ENCODE measurements at places on chromosomes 6 and 20. TPM values are rescaled to one million over a fixed set of nuclear protein-coding genes. Genes with fewer than 3 reads are reported as not detected.

NRSN1 gene
- total RNA-seq, result not detected

DNA sequence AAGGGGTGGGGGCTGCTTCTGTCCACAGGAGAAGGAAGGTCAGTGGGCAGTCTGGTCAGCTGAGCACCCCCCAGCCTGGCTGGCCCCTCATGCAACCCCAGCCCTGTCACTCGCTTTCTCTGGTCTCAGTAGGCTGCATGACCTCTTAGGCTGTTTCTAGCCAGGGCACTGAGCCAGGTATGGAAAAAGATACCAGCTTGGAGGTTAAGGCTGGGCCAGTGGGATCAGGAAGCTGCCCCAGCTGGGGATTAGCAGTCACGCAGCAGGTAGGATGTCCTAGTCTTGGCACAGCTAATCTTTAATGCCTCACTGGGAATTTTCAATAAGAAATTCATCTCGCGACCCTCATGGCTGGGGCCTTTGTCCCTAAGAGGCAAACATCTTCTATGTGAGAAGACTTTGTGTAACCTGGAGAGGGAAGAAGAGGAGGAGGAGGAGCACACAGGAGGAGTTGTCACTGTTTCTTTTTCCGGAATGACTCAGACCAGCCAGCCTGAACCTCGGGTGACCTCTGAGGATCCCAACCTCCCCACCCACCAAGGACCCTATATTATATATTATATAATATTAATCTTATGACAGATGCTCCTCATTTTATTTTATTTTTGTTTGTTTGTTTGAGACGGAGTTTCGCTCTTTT is 2.4 kb upstream of the BPIFA2 start:
- H3K27ac ChIP-seq, result no peak overlapping the region
- no peak for DNase-seq
- no peak overlapping the region for H3K4me3 ChIP-seq
- no peaks in the 10 kb centered on the region for H3K4me1 ChIP-seq
- no peaks in the 10 kb centered on the region for H3K36me3 ChIP-seq

DNA sequence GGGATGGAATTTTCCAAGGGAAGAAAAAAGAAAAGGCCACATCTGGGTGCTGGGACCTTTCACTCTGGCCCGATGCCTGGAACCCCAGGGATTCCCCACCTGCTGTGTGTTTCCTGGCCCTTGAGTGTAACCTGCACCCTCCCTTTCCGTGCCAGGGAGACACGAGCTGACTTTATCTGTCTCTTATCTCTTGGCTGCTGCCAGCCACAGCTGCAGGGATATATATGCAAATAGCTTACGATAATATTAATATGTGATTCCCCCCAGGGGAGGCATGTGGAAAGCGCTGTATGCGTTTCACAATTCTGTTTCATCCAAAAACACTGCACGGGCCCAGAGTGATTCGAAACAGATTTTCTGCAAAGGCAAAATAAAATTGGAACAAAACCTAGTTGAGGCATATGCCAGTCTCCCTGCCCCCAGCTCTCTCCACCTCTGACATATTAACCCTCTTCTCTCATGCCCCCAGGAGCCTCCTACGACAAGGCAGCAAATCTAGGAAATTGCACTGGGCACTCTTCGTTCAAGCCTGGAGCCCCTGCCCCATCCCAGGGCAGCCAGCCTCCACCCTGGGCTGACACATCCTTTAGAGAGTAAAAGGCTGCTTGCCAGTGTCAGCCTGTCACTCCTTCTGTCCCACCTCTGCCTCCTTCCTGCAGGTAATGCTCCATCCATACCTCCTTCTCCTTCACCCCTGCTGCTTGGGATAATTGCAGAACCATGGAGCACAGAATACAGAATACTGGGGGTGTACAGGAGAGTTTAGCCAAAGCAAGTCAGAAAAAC is 1.3 kb downstream of the RIPOR3 start:
- peak overlapping the region; percentile 76 for H3K27ac ChIP-seq
- DNase-seq, result no peak
- H3K27me3 ChIP-seq, result peaks cover 15% of the 10 kb centered on the region
- H3K36me3 ChIP-seq, result no peaks in the 10 kb centered on the region
- peak overlapping the region; percentile 59 for H3K4me3 ChIP-seq
- H3K4me1 ChIP-seq, result peaks cover 20% of the 10 kb centered on the region

DNA sequence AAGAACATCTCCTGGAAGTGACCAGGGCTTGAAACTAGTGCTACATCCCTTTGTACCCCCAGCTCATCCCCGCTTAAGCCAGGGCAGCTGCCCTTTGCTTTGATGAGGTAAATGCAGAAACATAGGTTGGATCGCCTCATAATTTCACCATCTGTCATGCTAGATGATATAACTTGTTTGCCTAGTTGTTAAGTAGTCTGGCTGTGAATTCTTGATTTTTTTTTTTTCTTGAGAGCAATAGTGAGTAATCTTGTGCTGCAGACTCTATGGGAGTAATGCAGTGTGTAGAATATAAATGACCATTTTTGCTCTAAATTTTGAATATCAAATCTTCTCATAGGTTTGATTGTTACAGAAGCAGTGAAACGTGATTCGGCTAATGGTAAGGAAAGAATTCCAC is 4.1 kb downstream of the TRDN start:
- no peak for DNase-seq
- H3K36me3 ChIP-seq, result no peaks in the 10 kb centered on the region
- H3K27ac ChIP-seq, result no peak overlapping the region
- H3K27me3 ChIP-seq, result no peaks in the 10 kb centered on the region
- H3K4me3 ChIP-seq, result no peak overlapping the region

DNA sequence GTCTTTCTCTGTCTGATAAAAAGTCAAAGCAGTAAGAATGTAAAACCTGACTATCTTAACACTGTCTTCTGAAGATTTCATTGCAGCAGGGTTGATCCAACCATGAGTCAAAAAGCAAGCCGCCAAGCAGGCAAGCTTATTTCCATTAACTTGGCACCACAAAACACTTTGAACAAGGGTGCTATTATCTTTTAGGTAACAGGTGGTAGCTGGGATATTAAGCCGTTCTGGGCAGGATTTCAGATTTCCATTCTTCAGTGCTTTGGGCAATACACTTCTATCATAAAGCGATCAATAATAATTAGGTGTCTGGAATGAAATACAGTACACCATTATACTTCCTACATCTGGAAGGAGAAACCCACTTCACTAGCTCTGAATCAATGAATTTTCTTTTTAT is 181.9 kb downstream of the TBC1D7 start:
- no peaks in the 10 kb centered on the region for H3K27me3 ChIP-seq
- no peak overlapping the region for H3K4me3 ChIP-seq
- H3K27ac ChIP-seq, result no peak overlapping the region
- H3K4me1 ChIP-seq, result peaks cover 9% of the 10 kb centered on the region
- no peak for DNase-seq

DNA sequence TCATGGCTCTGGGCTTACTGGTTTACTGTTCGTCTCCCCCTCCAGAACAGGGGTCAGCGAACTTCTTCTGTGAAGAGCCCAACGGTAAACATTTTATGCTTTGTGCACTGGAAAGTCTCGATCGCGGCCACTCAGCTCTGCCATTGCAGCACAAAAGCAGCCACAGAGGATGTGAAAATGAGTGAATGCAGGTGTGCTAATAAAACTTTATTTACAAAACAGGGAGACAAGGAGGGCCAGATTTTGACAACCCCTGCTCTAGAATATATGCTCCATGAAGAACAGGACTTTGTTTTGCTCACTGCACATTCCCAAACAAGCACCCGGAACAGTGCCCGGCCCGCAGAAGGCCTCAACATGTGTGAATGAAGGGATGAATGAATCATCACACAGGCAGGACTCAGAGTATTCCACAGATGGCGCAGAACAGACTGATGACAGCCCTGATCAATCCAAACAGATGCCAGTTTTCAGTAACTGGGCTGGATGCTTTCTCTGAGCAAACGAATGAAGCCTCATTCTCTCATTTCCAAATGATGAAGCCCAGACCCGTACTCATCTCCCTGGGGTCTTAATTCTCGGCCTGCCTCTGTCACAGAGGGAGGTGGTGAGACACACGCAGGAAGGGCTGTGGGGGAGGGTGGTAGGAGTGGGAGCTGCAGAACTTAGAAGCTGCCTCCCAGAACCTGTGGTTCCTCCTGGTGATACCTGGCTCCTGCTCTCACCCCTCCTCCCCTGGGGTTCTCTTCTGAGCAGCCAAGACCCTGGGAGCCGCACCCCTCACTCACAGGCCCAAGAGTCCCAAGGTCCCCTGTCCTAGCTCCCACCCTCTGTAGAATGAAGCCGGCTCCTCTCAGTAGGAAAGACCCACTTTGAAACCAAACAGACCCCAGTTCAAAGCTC is 196.4 kb downstream of the PREX1 start:
- H3K27me3 ChIP-seq, result no peaks in the 10 kb centered on the region
- H3K36me3 ChIP-seq, result peaks cover 48% of the 10 kb centered on the region
- no peak for DNase-seq
- no peak overlapping the region for H3K27ac ChIP-seq
- H3K4me1 ChIP-seq, result no peaks in the 10 kb centered on the region
- H3K4me3 ChIP-seq, result no peak overlapping the region

DNA sequence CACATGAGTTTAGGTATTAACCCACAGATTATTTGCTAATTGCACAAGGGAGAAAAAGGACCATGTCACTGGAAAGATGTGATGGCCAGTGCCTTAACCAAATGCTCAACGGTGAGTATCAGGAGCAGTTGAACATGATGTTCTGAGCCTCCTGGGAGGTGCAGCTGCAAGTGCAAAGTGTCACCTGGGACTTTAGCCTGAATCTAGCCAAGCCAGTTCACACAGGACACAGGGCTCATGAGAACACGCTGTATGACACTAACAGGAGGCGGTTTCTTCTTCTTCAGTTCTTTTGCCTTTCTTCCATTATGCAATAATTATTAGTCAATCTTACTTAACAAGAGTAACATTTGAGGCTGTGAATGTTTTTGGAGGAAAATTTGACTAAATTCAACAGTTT is 225.3 kb downstream of the THBS2 start:
- no peak for DNase-seq
- H3K27ac ChIP-seq, result no peak overlapping the region
- H3K27me3 ChIP-seq, result no peaks in the 10 kb centered on the region
- H3K4me1 ChIP-seq, result no peaks in the 10 kb centered on the region

GRCh38 chr6:143605906-143606521 is 71.8 kb upstream of the PHACTR2 start:
- H3K27me3 ChIP-seq, result no peaks in the 10 kb centered on the region
- H3K27ac ChIP-seq, result no peak overlapping the region
- no peak overlapping the region for H3K4me3 ChIP-seq
- H3K4me1 ChIP-seq, result peaks cover 6% of the 10 kb centered on the region
- no peak for DNase-seq
- H3K36me3 ChIP-seq, result no peaks in the 10 kb centered on the region

HAO1 gene
- not detected for total RNA-seq

DNA sequence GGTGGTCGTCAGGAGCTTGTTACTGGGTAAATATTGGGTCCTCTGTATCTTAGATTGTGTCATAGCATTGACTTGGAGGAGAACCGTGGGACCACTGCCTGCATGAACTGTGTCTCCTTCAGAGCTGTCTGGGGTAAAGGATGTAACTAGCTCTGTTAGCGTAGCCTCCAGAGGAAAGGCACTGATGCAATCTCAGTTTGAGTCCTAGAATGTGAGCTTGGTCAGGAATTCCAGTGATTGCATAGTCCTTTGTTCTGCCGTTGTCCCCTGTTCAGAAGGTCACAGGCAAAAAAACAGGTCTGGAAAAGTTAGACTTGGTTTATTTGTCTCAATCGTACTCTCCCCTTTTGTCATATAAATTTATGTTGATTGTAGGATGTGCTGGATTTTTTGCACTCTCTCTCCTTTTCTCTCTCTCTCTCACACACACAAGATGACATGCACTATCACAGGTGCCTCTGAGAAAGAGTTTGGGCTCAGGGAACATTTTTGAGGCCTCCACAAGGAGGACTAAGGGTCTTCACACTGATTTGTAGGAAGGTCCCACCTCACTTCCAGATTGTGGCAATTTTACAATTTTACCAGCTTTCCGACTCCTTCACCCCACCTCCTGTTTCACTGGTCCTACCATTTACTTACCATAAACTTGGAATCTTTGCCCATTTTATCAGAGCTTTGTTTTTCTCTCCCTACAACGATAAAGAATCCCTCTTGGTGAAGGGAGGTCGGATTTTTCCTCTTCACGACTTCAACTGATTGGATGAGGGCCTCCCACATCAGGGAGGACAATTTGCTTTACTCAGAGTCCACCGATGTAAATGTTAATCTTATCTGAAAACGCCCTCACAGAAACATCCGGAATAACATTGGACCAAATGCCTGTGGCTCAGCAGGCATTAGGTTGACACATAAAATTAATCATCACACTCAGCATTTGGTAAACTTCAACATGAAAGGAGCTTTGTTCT is 7.0 kb upstream of the DACT2 start:
- DNase-seq, result no peak
- H3K27me3 ChIP-seq, result peaks cover 3% of the 10 kb centered on the region
- no peak overlapping the region for H3K4me3 ChIP-seq
- peak overlapping the region; percentile 43 for H3K27ac ChIP-seq
- H3K36me3 ChIP-seq, result no peaks in the 10 kb centered on the region

TCP11 gene
- total RNA-seq, result not detected

DNA sequence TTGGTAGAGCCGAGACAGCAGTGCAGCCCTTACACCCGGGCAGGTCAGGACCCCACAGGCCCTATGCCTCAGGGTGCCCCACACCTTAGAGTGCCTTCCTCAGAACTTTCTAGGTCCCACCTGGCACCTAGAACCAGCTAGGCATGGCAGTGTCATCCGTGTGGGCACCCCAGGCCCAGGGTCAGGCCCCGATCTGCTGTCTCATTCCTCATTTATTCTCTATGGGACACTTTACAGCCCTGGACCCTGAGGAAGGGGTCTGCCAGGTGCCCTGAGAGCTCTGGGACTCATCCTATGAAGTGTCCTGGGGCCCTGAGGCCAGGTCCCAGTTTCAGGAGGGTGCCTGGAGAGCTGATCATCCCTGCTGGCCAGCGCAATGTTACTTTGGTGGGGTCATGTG is 8.1 kb upstream of the BPI start:
- DNase-seq, result no peak
- no peaks in the 10 kb centered on the region for H3K36me3 ChIP-seq

PRPH2 gene
- total RNA-seq, result 1.0 TPM

- no peaks in the 10 kb centered on the region for H3K36me3 ChIP-seq
Observed at GRCh38 chr6:105691971-105692370, 289.1 kb upstream of the PREP start.

L3MBTL3 gene
- 2.2 TPM for total RNA-seq

DNA sequence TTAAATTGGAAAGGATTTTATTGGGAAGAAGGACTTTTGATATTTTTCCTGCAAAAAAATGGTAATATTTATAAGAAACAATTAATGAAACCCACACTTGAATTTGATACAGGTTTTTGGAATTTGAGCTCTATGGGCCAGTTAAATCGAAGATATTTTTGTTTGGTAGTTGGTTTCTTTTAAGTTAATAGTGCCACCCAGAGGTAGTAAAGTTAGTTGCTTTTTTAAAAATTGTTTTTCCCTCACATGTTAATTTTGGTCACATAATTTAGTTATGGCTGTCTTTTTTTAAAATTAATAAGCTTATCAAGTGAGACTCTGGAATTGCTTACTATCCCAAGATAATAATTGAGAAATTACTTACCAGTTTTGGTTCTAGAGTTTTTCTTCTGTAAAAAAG is 7.1 kb downstream of the PRIM2 start:
- peaks cover 79% of the 10 kb centered on the region for H3K36me3 ChIP-seq
- H3K27ac ChIP-seq, result no peak overlapping the region
- H3K4me3 ChIP-seq, result no peak overlapping the region
- H3K27me3 ChIP-seq, result no peaks in the 10 kb centered on the region

- no peak overlapping the region for H3K4me3 ChIP-seq
- H3K36me3 ChIP-seq, result no peaks in the 10 kb centered on the region
- no peak overlapping the region for H3K27ac ChIP-seq
- DNase-seq, result no peak
- no peaks in the 10 kb centered on the region for H3K27me3 ChIP-seq
Observed at GRCh38 chr20:17511401-17511800, 19.8 kb downstream of the BFSP1 start.

GRCh38 chr6:142376800-142377496 is 75.1 kb downstream of the ADGRG6 start:
- no peak for DNase-seq
- no peak overlapping the region for H3K4me3 ChIP-seq
- no peak overlapping the region for H3K27ac ChIP-seq
- no peaks in the 10 kb centered on the region for H3K27me3 ChIP-seq
- H3K36me3 ChIP-seq, result no peaks in the 10 kb centered on the region
- peaks cover 27% of the 10 kb centered on the region for H3K4me1 ChIP-seq

Data from heart left ventricle (tissue), 16 donors.